ENCODE measurements at places on chromosomes 11 and 22. TPM values are rescaled to one million over a fixed set of nuclear protein-coding genes. Genes with fewer than 3 reads are reported as not detected.

GRCh38 chr11:119055901-119056300, 1.1 kb downstream of the HYOU1 start:
- DNase-seq, result no peak
- H3K36me3 ChIP-seq, result peaks cover 56% of the 10 kb centered on the region
- H3K4me3 ChIP-seq, result peak overlapping the region; percentile 99

DNA sequence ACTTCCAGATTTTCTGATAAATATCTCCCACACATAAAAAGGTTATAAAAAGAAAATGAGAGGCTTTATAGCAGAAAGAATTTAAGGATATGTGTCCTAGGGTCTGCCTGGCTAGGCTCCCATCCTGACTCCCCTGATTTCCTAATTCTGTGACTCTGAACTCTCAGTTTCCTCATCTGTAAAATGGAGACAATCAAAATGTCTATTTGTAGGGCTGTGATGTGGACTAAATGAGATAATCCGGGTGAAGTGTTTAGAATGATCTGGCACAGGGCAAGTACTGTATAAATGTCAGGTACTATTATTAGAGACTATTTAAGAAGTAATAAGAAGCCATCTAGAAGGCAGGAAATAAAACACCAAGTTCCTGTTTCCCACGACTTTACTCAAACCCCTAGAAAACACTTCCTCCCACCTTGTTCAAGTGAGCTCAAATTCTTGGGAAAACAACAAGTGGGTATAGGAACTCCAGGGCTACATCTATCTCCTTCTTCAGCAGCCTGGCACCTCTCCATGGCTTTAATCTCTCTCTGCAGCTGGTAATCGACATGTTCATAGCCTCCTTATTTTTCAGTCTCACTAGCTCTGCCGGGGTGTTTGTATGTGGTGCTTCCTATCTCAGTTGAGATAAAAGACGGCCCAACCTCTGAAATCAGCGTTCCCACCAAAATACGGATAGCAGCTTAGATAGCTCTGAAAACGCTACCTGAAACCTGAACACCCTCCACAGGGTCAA, 6.7 kb downstream of the ASCC2 start:
- H3K4me1 ChIP-seq, result no peaks in the 10 kb centered on the region
- H3K27ac ChIP-seq, result no peak overlapping the region
- DNase-seq, result no peak
- H3K36me3 ChIP-seq, result peaks cover 18% of the 10 kb centered on the region
- no peaks in the 10 kb centered on the region for H3K27me3 ChIP-seq

- no peaks in the 10 kb centered on the region for H3K36me3 ChIP-seq
- no peaks in the 10 kb centered on the region for H3K27me3 ChIP-seq
- peaks cover 2% of the 10 kb centered on the region for H3K4me1 ChIP-seq
- peak overlapping the region; percentile 76 for H3K4me3 ChIP-seq
- peak; percentile 99 for DNase-seq
- H3K27ac ChIP-seq, result no peak overlapping the region
Measured at GRCh38 chr11:58927393-58928106, 11.7 kb upstream of the GLYATL1 start.

DNA sequence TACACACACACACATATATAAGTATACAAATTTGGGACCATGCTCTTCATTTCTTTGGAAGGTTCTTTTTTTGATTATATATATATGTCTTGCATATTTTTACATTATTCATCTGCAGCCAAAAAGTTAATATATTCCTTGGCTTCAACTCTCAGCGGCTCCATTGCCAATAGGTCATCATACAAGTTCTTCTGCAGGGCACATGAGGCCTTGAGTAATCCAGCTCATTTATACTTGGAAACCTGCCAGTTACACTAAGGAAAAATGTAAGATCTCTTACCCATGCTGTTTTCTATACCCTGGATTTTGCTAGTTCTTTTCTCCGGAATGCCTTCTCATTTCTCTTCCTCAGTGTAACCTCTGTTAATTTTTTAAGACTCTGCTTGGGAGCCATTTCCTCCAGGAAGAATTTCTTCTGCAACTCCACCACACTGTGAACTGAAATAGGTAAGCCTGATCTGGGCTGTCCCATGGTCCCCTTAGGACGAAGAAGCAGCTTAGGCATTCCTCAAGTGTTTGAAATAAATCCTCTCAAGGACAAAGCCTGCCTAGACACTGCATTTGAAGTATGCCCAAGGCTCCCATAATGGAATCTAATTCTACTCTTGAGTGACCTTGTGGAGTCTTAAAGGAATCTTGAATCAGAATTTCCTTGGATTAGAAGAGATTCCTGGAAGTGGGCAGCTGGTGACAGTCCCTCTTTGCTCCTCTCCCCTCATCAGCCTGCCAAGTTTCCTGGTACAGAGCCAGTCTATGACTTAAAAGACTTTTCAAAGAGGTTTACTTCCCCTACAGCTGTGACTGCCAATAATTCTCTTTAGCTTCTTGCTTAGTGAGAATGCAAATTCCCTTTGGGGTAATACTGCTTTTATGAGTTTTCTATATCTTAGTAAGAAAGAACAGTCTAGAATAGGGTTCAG, 182.8 kb downstream of the C11orf87 start:
- no peaks in the 10 kb centered on the region for H3K27me3 ChIP-seq
- H3K4me1 ChIP-seq, result no peaks in the 10 kb centered on the region
- H3K4me3 ChIP-seq, result no peak overlapping the region
- no peak for DNase-seq

GRCh38 chr11:72122607-72123006, 10.1 kb upstream of the ANAPC15 start:
- no peak for DNase-seq
- H3K4me3 ChIP-seq, result no peak overlapping the region
- no peak overlapping the region for H3K27ac ChIP-seq
- no peaks in the 10 kb centered on the region for H3K36me3 ChIP-seq

DNA sequence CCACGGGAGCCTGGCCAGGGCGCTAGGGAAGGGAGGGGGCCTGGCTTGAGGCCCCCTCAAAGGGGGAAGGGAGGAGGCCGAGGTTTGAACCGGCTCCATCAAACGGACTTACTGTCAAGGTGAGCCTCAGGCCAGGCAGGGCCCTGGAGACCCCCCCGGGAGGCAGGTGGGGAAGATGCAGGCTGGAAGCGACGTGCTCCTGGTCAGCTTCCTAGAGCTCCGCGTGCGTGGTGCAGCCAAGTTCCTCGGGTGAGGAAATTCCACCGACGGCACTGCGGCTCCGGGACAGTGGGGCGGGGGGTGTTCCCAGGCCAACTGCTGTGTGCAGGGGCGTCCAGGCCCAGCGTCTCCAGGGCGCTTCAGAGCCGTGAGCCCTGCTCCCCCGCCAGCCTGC, 7.2 kb upstream of the TRABD start:
- DNase-seq, result no peak
- H3K4me3 ChIP-seq, result no peak overlapping the region
- no peak overlapping the region for H3K27ac ChIP-seq
- H3K36me3 ChIP-seq, result peaks cover 4% of the 10 kb centered on the region
- no peaks in the 10 kb centered on the region for H3K27me3 ChIP-seq
- no peaks in the 10 kb centered on the region for H3K4me1 ChIP-seq

Gene JAM3
- total RNA-seq, result 30.0 TPM

Gene OR4C12
- not detected for total RNA-seq

Gene BCO2
- total RNA-seq, result 0.31 TPM

All from H9 (cell line).